SK-N-DZ (cell line): ENCODE measurements at places on chromosomes 7 and 10.

- no peak for DNase-seq
These were observed 71.3 kb downstream of the LANCL2 start for GRCh38 chr7:55436457-55436856.

DNA sequence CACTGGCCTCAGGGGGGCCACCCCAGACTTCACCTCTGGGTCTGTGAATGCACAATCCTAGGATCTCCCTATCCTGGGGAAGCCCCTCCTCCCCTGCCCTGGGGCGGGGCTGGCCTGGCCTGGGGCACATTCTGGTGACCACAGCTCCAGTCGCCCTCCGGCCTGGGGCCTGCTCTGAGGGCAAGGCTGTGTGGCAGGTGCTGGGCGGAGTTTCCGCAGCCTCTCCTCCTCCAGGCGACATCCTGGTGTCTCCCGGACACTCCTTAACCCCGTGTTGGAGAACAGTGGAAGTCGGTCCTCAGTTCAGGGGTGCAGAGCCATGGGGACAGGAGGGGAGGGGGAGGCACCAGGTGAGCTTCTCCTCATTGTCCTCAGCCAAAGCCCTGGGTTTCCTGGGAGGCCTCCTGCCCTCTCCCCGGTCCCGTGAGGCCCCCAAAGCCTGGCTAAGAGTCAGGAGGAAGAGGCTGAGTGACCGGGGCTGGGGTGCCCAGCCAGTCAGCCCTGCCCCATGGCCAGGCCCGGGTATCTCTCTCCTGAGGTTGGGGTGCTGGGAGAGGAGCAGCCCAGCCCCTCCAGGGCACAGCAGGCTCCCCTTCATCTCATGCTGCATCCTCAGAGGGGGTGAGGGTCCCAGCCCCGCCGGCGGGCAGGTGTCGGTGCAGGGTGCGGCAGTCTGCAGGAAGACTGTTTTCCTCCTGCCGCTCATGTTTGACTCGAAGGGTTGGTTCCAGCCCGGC lies 22.6 kb downstream of the UNCX start:
- DNase-seq, result no peak

DNA sequence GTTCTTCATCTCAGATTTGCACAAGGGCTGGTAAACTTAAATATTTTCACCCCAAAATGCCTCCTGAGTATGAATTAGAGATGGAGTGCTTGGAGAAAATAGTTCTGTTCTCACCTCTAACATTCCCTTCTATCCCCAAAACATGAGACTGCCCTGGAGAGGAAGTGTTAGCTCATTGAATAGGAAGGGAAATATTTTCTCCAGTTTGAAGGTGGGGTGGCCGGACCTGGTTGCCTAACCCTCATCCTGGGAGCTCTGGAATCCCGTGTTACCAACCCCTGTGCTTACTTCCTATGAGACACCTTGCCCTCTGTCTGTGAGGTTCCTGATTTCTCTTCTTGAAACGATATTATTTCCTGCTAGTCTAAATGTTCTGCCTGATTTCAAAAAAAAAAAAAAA lies 779 bp downstream of the IFIT2 start:
- no peak for DNase-seq

DNA sequence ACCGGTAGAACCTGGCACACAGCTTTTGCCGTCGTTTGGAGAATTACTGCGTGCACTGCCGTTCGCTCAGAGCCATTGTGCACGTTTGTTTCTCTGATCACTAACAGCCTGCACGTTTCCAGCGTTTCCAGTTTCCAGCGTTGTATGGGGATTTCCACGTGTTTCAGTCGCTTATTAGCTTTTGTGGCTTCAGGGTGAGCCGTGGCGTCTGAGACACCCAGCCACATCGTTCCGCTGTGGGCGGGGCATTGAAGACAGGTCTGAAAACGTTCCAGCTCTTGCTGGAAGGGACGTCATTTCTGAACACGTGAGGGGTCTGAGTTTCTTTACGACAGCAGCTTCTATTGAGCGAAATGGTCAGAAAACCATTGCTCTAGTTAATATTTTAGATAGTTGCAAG lies 164.8 kb downstream of the DNAJB6 start:
- no peak for DNase-seq

DNA sequence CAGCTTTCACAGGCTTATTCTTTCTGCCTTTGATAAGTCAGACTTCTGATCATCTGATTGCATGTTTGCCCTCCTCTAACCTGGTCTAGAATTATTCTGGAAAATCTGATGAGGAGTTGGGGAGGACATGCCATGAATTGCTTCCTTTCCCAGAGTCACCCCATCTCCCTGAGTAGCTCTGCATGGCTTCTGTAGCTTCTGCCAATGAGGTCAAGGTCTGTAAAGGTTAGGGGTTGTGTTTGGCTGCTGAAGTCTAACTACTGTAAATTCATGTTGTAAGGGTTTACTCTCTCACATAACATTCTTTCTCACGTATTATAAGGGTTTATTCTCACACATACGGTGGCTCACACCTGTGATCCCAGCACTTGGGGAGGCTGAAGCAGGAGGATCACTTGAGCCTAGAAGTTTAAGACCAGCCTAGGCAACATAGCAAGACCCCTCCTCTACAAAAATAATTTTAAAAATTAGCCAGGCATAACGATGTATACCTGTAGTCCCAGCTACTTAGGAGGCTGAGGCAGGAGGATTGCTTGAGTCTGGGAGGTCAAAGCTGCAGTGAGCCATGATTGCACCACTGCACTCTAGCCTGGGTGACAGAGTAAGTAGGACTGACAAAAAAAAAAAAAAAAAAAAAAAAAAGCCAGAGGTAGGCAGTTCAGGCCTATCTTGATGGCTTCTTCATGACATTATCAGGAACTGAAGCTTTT lies 10.7 kb downstream of the GSTO2 start:
- DNase-seq, result no peak
